HL-60 (cell line): ENCODE measurements at places on chromosomes 3 and 15.

GRCh38 chr3:112394003-112394640 is 61.2 kb downstream of the CD200 start:
- DNase-seq, result no peak

GRCh38 chr15:74832826-74833225 is 6.4 kb downstream of the CPLX3 start:
- no peak for DNase-seq

DNA sequence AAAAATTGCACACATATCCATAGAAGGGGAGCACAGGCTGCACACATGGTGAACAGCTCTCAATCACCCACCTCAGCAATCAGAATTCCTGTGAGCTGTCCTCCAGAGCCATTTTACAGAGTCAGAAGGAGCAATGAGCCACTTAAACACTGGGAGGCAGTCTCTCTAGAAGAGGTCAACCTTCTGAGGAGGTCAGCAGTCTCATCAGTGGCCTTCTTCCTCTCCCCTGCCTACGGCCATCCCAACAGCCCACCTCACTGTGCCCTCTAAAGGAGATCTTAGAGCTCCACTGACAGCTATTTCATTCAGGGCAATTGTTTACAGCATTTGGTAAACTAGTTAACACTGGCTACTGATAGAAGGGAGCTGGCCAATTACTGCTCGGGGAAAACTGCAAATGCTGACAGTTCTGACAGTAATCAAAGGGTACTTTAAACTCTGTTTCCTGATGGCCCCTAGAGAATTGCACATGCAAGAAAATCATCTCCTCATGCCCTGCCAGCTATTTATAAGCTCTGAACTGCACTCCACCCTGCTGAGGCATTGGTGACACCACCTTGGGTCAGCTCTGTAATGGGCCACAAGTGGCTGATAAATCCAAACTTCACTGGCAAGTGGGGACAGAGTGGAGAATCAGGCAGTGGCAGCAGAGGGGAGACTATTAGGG is 42.1 kb upstream of the TSPAN3 start:
- no peak for DNase-seq

DNA sequence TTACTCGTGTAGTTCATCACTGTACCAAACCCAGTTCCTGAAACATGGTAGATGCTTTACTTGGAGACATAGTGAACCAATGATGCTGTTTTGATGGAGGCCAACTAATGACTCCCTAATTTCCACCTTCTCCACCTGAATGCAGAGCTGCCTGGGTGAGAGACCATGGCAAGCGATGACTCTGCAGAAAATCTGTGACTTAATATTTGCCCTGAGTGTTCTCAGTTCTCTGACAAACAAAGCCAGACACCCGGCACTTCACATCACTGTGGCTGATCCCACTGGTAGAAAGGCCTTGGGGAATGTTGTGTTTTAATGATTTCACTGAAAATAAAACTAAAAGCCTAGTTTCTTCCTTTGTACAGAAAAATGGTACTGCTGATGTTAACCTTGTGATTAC is 39.5 kb upstream of the UBE3A start:
- DNase-seq, result no peak

- DNase-seq, result peak; percentile 6
Measured at GRCh38 chr3:67384760-67385397, 269.5 kb downstream of the SUCLG2 start.

GRCh38 chr3:23806534-23807423 is 1.0 kb downstream of the UBE2E1 start:
- DNase-seq, result no peak

DNA sequence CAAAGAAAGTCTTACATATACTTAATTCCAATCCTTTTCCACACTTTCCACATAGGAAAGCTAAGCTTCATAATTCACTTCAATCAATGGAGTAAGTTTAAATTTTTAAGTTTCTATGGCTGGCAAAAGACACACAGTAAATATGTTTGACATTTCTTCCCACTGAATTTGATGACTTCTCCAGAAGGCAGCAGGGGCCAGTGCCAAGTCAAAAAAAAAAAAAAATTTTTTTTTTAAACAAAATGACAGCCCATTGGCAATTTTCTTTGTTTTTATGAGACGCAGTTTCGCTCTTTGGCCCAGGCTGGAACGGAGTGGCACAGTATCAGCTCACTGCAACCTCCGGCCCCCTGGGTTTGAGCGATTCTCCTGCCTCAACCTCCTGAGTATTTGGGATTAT is 28.7 kb downstream of the ATP13A3 start:
- no peak for DNase-seq

DNA sequence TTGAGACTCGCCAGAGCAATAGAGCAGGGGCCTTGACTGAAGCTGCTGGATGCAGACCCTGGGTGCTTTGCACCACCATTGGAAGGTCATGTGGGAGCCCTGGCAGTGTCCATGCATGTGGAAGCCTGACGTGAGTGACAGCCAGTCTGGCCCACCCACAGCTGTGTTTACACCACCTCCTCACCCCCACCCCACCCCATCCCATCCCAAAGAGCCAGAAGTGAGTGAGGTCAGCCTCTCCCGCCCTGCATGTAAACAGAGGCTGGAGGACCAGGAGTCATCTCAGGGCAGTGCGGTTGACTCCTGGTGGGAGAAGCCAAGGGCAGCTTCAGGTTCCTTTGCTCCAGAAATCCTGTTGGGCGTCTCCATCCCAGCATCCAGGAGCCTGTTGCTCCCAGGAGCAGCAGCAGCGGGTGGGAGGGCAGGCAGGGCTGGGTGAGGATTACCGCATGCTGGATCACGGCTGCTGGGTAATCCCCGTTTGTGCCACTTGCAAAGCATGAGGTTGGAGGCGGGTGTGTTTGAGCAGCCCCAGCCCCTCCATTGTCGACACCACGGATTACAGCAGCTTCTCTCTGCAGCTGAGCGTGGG is 44.6 kb downstream of the CORO2B start:
- no peak for DNase-seq

- no peak for DNase-seq
Measured at GRCh38 chr15:69999392-70000085, 98.2 kb downstream of the TLE3 start.

GRCh38 chr3:127152684-127153505 is 40.0 kb upstream of the PRR23E start:
- no peak for DNase-seq

DNA sequence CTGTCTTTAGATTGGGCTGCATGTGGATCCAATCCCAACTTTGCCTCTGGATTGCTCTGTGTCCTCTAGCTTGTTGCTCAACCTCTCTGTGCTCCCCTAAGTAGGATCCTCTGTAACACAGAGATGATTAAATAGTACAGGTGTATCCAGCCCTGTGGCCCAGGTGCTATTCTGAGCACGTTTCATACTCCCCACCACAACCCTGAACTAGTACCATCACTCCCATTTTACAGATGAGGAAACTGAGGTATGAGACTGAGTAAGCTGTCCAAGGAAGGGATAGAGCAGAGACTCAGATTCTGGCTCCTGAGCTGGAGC is 7.2 kb downstream of the ISG20 start:
- no peak for DNase-seq

DNA sequence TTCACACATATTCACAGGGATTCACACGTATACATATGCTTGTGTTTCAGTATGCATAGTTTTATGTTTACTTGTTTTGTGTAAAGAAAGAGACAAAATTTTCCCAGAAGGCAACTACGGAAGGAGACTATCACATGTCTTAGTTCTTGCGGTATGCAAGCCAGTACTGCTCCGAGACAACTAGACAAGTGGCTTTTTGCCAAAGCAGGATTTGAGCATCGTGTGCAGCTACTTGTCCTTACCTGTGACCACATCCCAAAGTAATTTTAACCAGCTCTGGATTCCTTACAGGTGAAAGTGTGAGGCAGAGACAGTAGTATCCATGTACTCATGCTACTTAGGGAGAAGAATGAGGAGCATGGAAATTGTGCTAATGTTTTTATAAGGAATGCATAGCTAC is 591.4 kb upstream of the NR2F2 start:
- DNase-seq, result no peak

DNA sequence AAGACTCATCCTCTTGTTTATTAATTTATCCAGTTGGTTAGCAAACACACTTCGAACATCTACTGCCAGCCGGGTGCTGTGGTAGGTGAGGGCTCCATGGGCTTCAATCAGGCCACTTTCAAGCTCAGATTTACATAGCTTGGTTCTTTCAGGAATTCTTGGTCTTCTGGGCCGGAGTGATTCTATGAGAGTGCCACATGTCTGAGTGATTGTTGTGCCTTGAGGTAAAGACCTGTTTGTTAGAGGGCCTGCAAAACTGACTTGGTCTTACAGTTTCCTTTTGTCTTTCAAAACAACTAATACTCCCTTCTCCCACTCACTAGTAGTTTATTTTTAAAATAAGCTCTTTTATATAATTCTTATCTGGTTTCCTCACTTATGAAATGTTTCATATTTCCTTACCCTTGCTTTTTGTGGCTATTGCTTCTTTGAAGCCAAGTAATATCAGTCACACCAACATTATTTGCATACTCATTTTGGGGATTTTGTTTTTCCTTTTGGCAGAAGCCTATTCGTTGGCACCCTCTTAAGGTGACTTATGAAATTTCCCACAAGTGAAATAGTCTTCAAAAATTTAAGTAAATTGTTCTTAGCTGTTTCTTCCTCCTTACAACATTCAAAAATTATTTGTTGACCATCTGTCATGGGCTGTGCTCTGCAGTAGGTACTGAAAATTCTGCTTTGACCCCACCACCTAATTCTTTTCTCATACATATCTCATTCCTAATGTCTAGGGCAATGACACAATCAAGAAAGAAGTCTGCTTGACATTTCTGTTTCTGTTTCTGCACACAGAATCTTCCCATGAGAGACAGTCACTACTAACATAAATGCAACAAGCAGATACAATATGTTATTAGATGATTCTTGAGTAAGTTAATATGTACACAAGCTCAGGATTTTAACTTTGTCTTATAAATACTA is 120.2 kb downstream of the LRRC28 start:
- no peak for DNase-seq

DNA sequence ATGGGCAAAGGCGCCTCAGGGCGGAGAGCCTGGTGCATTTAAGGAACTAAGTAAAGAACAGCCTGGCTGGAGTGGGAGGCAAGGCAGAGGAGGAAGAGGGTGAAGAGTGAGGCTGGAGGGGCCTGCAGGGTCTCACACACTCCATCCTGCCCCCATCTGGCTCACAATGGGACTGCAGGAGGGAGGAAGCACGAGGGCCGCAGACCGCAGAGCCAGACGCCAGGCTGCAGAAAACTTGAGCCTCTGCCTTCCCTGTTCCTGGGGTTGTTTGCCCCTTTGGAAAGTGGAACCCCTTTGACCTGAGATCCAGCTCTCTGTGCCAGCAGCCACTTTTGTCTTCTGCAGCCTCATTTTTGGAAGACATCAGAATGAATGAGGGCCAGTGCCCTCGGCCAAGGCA is 138.0 kb downstream of the SRGAP3 start:
- no peak for DNase-seq

DNA sequence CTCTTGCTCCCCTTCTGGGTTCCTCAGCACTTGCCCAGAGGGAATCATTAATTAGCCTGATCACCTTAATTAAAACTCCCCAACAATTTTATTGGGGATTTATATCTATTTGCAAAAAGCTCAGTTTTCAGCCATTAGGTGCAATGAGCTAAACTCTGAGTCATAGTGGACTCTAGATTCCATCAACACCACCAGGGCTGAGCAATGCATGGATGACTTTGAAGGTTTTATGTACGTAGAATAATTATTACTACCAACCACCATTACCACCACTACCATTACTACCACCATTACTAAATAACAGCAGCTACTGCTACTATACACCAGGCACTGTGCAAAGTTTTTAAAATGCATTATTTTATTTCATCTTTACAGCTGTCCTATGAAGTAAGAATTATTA is 81.2 kb downstream of the ZNF621 start:
- no peak for DNase-seq

DNA sequence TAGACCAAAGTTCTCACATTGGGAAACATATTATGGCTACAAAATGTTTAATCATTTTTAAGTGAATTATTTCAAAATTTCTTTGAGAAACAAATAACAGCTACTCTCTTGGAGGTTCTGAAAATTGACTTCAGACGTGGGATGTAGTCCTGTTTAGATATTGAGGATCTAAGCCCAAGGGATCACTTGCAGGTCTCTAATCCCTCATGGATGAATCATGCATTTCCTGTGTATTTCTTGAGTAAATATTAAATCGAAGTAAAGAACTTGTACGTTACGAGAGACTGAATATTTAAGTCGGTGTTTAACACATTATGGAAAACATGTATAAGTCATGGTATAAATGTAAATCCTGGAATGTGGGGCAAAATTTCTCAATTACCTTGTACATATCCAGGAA is 119.8 kb downstream of the EPHA3 start:
- no peak for DNase-seq

- DNase-seq, result no peak
Measured at GRCh38 chr3:106850437-106850836, 526.8 kb upstream of the CCDC54 start.

GRCh38 chr15:36401586-36401966 is 177.8 kb upstream of the CDIN1 start:
- no peak for DNase-seq

- DNase-seq, result no peak
Measured at GRCh38 chr15:37806808-37807207, 127.6 kb upstream of the TMCO5A start.

GRCh38 chr15:51561271-51561670 is 61.3 kb downstream of the DMXL2 start:
- no peak for DNase-seq

GRCh38 chr3:69368129-69368741 is 17.7 kb downstream of the FRMD4B start:
- peak; percentile 28 for DNase-seq

GRCh38 chr15:97654481-97655076 is 305.9 kb upstream of the ARRDC4 start:
- DNase-seq, result no peak

GRCh38 chr15:43433165-43433564 is 59.8 kb downstream of the TP53BP1 start:
- no peak for DNase-seq

- no peak for DNase-seq
Measured at GRCh38 chr3:86991840-86992435, 989 bp upstream of the VGLL3 start.

DNA sequence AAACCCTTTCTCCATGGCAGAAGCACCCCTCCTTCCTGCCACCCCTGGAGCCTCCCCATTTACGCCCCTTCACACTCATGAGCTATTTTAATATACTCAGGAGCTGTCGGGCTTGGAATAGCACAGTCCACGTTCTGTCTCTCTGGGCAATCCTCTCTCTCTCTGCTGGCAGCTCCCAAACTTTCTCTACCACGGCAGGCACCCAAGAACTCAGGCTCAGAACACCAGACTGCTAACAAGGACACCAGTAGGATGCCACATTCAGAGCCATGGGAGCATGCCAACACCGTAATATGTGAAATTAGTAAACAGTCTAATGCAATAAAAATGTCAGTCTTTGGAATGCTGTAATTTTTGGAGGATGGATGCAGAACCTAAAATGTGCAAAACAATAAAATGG is 19.3 kb downstream of the TNFAIP8L3 start:
- DNase-seq, result no peak
